Neural crest cell (in vitro differentiated cells): ENCODE measurements at places on chromosomes 5 and 9. TPM values are rescaled to one million over a fixed set of nuclear protein-coding genes. Genes with fewer than 3 reads are reported as not detected.
A peak's percentile ranks its signal among the peaks of the same experiment; 100 is the strongest.

The CTSV gene
- total RNA-seq: 5.7 and 7.2 TPM in 2 replicates

The SLC34A1 gene
- total RNA-seq: 0.16 TPM in 1 of 2 replicates, not detected in the other

- DNase-seq: peak; percentile 25
Observed at GRCh38 chr5:2536632-2537377, 214.7 kb downstream of the IRX2 start.

- no peak for DNase-seq
Observed at GRCh38 chr5:133801955-133802751, 166.3 kb downstream of the C5orf15 start.

GRCh38 chr9:33017283-33018041 lies 7.6 kb upstream of the DNAJA1 start:
- DNase-seq: no peak

The BHMT gene
- not detected in 2 replicates for total RNA-seq

- peak; percentile 95 for DNase-seq
Observed at GRCh38 chr5:83473346-83474160, 2.0 kb downstream of the VCAN start.
